ENCODE measurements at places on chromosomes 6 and 20.

DNA sequence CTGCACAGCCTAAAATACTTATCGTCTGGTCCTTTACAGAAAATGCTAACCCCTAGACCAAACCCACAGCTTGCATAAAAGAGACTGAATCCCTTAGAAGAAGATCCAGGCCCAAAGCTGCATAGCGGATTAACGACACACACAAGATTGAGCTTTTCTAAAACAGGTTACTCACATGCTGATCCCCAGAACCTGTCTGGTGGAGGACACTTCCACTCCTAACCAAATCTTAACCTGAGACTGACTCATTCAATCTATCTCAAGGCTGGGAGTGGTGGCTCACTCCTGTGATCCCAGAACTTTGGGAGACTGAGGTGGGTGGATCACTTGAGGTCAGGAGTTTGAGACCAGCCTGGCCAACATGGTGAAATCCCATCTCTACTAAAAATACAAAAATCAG, 2.8 kb upstream of the SLPI start:
- DNase-seq = no peak

GRCh38 chr6:24520929-24521546, 26.3 kb downstream of the ALDH5A1 start:
- DNase-seq = peak; percentile 26

DNA sequence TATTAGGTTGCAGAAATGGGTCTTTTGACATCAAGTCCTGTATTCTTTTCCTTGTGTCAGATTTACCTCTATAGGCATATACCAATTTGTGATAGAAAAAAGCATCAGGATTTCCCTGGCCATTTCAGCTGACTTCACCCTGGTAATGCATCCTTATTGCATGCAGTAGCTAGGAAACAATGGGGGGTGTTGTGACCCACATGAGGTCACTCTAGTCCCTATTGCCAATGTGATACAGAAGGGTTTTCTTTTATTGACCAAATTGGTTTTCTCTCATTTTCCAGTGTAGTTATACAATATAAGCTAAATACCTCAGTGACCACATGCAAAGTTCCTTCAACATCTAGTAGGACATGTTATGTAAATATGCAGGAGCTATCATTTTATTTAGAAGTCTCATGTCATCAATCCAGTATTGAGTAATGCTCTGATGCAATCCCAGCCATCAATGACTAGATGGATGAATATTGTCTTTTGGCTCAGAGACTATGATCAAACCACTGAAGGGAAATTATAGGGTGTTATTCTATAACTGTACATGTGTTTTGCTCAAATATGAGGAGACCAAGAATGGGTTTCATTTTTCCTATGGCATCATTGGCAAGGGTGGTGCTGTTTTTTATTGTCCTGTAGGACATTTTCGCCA, 177.7 kb downstream of the KLHL32 start:
- no peak for DNase-seq

- no peak for DNase-seq
These were observed 79.9 kb downstream of the L3MBTL3 start for GRCh38 chr6:130098317-130098716.

Measured in stimulated activated CD4-positive, alpha-beta T cell treated with anti-CD3 and anti-CD28 coated beads, Interleukin-1b, Interleukin-23, amount 100 ng/mL, for 48 hours (primary cell).